ENCODE measurements at places on chromosomes 4 and X.

DNA sequence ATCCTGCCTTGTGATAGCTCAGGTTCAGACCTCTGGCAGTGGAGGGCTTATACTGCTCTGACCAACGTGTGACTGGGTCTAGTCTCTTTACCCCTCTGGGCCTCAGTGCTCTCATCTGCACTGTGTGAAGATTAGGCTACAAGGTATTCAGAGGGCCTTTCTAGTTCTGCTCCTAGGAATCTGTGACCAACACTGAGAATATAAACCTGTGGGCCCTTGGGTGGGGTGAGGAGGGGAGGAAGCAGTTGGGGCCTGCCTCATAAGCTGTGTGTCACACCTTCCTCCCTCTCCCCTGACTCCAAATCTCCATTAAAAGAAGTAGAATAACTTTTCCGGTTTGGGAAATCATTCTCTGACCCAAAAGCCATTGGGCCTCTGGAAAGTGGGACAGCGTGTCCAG is 66.3 kb upstream of the MSN start:
- H3K27ac ChIP-seq, result peak overlapping the region; percentile 93
- H3K4me3 ChIP-seq, result no peak overlapping the region
- H3K27me3 ChIP-seq, result peaks cover 7% of the 10 kb centered on the region

DNA sequence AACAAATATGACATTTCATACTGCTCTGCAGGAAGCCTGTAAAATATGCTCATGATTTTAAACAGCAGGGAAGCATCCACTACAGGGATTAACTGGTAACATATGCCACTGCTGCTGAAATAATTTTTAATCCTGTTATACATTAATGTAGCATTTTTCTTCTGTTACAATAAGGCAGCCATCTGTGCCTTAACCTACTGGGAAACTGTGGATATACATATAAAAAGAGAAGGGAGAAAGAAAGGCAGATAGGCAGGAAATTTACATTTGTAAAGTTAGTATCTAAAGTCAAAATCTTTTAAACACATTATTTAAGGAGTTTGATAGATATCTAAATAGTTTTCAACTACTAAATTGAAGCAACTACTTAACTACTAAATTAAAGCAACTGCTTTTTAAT is 514.6 kb upstream of the KLHL4 start:
- peaks cover 2% of the 10 kb centered on the region for H3K27me3 ChIP-seq
- H3K4me1 ChIP-seq, result no peaks in the 10 kb centered on the region
- no peak overlapping the region for H3K4me3 ChIP-seq
- H3K27ac ChIP-seq, result no peak overlapping the region
- DNase-seq, result no peak
- H3K36me3 ChIP-seq, result no peaks in the 10 kb centered on the region

GRCh38 chr4:120622601-120623000 is 299.9 kb downstream of the PRDM5 start:
- H3K4me3 ChIP-seq, result no peak overlapping the region
- H3K27me3 ChIP-seq, result peaks cover 2% of the 10 kb centered on the region
- DNase-seq, result no peak
- no peaks in the 10 kb centered on the region for H3K4me1 ChIP-seq

- H3K4me3 ChIP-seq, result no peak overlapping the region
- DNase-seq, result no peak
- H3K27me3 ChIP-seq, result peaks cover 2% of the 10 kb centered on the region
- H3K36me3 ChIP-seq, result peaks cover under 1% of the 10 kb centered on the region
Measured at GRCh38 chrX:42770566-42770965, 7.4 kb downstream of the PPP1R2C start.

DNA sequence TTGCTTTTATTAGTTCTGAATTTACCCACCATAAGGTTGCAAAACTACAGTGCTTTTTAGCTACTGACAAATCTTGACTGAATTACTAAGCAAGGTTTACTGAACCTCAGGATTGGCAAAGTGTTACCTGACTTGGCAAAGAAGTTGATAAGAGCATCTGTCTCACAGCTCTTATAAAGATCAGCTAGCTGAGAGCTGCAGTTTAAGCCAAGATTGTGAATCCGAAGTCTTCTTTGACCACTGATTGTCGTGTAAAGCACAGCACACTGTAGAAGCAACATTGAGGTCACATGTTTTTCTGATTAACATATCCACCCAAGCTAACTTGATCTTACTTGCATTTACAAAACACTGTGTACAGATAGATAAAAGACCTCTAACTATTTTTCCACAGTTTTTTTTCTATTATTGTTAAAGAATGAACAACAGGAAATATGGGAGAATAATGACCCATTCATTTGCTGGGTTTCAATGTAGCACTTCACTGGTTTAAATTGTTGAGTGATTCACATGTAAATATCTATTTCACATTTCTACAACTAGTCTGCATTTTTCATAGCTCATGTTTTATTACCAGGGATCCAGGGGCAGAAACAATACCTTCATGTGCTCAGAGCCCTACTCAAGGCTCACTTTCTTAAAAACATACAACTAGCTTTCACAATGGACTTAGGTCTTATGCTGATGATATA is 54.0 kb downstream of the METTL14 start:
- H3K4me1 ChIP-seq, result peaks cover 4% of the 10 kb centered on the region
- DNase-seq, result no peak
- peaks cover 17% of the 10 kb centered on the region for H3K36me3 ChIP-seq
- no peaks in the 10 kb centered on the region for H3K27me3 ChIP-seq
- H3K27ac ChIP-seq, result peak overlapping the region; percentile 15

DNA sequence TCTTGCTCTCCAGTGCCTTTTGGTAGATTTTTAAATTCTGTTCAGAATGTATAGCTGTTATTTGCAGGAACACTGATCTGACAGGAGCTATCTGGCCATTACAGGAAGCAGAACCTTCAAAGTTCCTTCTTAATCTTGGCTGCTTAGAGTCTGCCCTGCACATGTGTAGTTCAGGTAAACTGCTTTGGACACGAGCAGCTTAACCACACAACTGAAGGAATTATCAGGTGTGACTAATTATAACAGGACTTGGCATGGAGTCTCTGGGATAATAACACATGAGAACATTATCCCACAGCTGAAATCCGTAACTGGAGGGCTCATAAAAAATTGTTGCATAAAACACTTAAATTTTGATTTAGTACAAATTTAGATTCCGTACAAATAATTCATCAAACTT is 11.6 kb upstream of the ING2 start:
- no peak for DNase-seq
- no peak overlapping the region for H3K27ac ChIP-seq
- H3K4me3 ChIP-seq, result no peak overlapping the region
- peaks cover 2% of the 10 kb centered on the region for H3K27me3 ChIP-seq

DNA sequence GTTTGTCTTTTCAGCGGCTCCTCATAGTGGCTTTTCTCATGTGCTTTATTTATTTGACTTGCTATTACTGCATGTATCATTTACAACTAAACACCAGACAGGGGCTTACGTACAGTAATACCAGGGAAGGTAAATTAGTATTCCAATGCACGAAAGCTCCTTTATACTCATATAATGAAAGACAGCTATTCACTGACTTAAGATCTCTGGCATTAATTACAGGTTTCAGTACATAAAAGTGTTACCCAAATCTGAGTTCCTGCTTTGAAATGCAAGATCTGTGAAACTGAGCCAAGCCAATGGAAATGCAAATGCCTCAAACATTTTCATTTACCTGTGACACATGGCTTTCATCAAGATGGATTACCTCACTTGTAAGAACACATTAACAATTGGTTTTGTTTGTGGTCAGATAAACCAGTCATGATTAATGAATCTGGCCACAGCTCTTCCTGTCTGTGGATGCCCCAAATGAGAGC is 107.2 kb downstream of the ANAPC4 start:
- H3K4me1 ChIP-seq, result no peaks in the 10 kb centered on the region
- no peaks in the 10 kb centered on the region for H3K36me3 ChIP-seq
- DNase-seq, result no peak

GRCh38 chr4:5164221-5164912 is 113.1 kb downstream of the STK32B start:
- DNase-seq, result no peak
- H3K36me3 ChIP-seq, result no peaks in the 10 kb centered on the region
- H3K27me3 ChIP-seq, result peaks cover 1% of the 10 kb centered on the region
- no peak overlapping the region for H3K27ac ChIP-seq
- H3K4me3 ChIP-seq, result no peak overlapping the region

DNA sequence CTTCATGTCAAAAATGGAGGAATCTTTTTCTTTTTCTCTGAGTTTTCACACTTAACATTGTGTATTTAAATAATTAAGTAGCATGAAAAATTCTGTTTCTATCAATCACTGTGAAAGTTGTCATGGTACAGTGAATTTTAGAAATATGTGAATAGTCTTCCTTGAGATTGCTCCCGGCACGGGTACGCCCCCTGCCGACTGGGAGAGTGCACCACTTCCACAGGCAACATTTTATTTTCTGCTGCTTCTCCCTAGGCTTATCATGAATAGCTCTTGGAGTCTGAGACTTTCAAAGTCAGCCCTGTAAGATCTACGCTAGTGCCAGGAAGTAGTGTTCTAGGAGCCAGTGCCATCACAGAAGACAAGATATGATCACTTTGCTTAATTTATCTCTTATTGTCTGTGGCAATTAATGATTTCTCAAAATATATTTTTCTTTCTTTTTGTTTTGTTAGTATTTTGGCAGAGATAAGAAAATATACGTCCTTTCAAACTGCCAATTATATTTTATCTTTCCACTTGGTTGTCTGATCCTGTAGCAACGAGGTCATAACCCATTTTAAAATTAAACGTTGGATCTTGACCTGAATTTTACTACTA is 763.8 kb upstream of the AADAT start:
- no peaks in the 10 kb centered on the region for H3K36me3 ChIP-seq
- H3K4me1 ChIP-seq, result no peaks in the 10 kb centered on the region
- H3K4me3 ChIP-seq, result no peak overlapping the region

DNA sequence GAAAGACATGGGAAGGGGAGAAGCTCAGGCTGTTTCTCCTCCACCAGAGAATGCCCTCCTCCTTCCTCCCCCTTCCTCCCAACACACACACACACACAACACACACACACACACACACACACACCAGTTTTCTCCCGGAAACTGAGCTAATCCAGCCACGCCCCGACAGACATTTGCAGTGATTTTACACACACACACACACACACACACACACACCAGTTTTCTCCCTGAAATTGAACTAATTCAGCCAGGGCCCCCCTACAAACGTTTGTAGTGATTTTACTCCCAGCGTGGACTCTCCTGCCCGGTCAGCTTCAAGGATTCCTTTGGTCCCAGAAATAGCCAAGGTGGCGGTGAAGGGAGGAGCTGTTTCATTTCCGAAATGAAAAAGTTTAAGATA is 32.9 kb upstream of the STX18 start:
- peaks cover 8% of the 10 kb centered on the region for H3K36me3 ChIP-seq
- H3K27me3 ChIP-seq, result peaks cover 9% of the 10 kb centered on the region
- DNase-seq, result no peak
- peak overlapping the region; percentile 87 for H3K4me3 ChIP-seq
- H3K4me1 ChIP-seq, result peaks cover 13% of the 10 kb centered on the region

DNA sequence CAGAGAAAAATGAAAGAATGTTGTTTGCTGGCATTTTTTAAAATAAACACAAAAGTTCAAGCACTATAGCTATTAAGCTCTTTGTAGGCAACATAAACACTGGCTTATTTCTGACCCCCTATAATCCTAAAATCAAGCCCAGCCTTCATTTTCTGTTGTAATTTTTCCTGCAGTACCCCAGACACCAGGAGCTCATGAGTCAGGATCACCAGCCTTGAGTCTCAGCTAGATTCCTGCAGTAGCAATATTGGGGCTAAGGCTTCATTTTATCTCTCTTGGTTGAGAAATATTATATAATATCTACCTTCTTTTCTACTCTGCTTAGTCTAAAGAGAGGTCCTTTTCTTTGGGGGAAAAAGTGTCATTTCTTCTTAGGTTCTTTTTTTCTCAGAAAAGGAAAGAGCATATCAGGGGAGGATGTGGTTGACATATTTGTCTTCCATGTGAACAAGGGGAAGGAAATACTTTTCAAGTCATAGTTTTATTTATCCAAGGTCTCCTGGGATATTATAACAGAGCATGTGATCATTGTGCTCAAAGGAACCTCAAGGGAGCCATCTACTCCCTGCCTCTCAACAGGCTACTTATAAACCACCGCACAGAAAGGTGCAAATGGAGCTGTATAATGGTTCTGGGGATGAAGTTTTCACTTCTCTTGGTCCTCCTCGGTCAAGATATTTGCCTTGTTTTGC is 678.3 kb upstream of the NR3C2 start:
- H3K4me1 ChIP-seq, result peaks cover 5% of the 10 kb centered on the region
- no peak overlapping the region for H3K4me3 ChIP-seq
- H3K36me3 ChIP-seq, result no peaks in the 10 kb centered on the region
- no peaks in the 10 kb centered on the region for H3K27me3 ChIP-seq
- no peak for DNase-seq
- H3K27ac ChIP-seq, result no peak overlapping the region

- no peak for DNase-seq
- peaks cover 23% of the 10 kb centered on the region for H3K4me1 ChIP-seq
- no peaks in the 10 kb centered on the region for H3K36me3 ChIP-seq
- H3K27me3 ChIP-seq, result no peaks in the 10 kb centered on the region
Measured at GRCh38 chr4:134364928-134365327, 163.3 kb upstream of the PABPC4L start.

GRCh38 chr4:176843710-176844109 is 51.0 kb upstream of the VEGFC start:
- no peaks in the 10 kb centered on the region for H3K27me3 ChIP-seq
- H3K4me1 ChIP-seq, result no peaks in the 10 kb centered on the region
- H3K4me3 ChIP-seq, result no peak overlapping the region
- H3K27ac ChIP-seq, result no peak overlapping the region

- no peak overlapping the region for H3K4me3 ChIP-seq
- no peak overlapping the region for H3K27ac ChIP-seq
- H3K4me1 ChIP-seq, result no peaks in the 10 kb centered on the region
- no peaks in the 10 kb centered on the region for H3K27me3 ChIP-seq
Measured at GRCh38 chr4:116880625-116881024, 204.8 kb downstream of the TRAM1L1 start.

DNA sequence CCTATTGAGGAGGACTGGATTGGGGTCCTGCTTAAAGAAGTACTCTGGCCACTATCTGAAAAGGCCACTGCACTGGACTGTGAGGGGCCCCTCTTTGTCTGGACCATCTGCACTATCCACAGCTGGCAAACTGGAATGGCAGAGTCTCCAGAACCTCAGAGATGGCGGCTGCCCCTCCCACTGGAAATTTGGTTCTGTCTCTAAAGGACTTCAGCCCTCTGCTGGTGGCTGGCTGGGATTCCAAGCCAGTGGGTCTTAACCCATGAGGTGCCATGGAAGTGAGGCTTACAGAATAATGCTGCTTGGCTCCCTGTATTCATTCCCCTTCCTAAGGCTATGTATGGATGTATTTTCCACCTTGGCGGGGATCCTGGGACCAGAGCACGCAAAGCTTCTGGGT is 41.6 kb upstream of the CYLC1 start:
- no peaks in the 10 kb centered on the region for H3K36me3 ChIP-seq
- H3K4me3 ChIP-seq, result no peak overlapping the region
- no peak for DNase-seq
- H3K27me3 ChIP-seq, result peaks cover 1% of the 10 kb centered on the region
- H3K4me1 ChIP-seq, result no peaks in the 10 kb centered on the region

DNA sequence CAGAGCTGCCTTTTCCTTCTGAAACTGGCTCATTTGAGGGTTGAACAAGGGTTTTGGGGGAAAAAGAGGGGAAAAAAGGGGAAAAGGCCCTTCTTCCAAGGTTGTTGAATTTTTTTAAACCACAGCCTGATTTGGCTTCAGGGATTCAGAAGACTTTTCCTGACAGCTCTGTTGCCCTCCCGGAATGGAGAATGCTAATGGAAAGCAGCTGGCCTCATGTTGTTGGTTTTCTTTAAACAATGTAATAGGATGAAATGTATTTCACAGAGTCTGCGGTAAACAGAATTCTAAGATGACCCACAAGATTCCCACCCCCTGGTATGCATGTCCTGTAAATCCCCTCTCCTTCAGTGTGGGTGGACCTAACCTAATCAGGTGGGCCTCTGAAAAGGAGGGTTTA is 3.3 kb upstream of the KIAA1210 start:
- no peak overlapping the region for H3K4me3 ChIP-seq
- DNase-seq, result no peak
- H3K27ac ChIP-seq, result no peak overlapping the region
- H3K4me1 ChIP-seq, result no peaks in the 10 kb centered on the region

Data from endothelial cell (in vitro differentiated cells).